Heart right ventricle (tissue), 16 donors: ENCODE measurements at places on chromosomes 13 and 19. TPM values are rescaled to one million over a fixed set of nuclear protein-coding genes. Genes with fewer than 3 reads are reported as not detected.
A peak's percentile ranks its signal among the peaks of the same experiment; 100 is the strongest.

FAAP24 gene
- total RNA-seq: 0.77 TPM

NKPD1 gene
- total RNA-seq: 0.09 TPM

UCHL3 gene
- total RNA-seq: 26.6 TPM

LIM2 gene
- total RNA-seq: not detected

SPACA4 gene
- total RNA-seq: not detected

TMEM86B gene
- 2.5 TPM for total RNA-seq

SBNO2 gene
- total RNA-seq: 61.3 TPM

GRCh38 chr19:57263244-57263741, 17.0 kb upstream of the ZNF460 start:
- no peak for DNase-seq

DNA sequence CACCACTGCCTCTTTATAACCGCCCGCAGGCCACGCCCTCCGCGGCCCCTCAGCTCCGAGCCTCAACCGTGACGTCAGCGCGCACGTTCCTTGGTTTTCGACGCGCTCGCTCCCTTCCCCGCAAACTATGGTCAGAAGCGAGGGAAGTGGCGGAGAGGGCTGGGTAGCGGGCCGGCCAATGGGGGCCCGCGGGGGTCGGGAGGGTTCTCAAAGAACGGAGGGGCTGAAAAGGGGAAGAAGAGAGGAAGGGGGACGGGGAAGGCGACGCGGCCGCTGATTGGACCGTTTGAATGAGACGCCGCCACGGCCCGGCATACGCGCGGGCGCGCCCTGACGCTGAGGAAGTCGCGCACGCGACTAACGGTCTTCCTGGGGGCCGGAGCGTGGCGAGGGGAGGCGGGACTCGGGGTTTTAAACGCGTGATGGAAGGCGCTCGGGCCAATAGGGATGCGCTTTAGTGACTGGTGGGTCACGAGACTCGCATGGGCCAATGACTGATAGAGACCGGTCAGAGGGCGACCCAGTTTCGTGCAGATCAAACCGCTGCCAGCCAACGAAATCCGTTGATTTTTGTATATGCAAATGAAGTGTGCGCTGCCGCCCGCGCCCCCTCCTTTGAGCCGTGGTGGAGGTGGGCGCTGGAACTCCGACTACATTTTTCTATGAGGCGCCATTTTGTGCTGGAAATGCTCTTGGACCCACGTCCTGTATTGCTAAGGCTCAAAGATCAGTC, 378 bp upstream of the UBE2S start:
- peak; percentile 98 for DNase-seq

DNA sequence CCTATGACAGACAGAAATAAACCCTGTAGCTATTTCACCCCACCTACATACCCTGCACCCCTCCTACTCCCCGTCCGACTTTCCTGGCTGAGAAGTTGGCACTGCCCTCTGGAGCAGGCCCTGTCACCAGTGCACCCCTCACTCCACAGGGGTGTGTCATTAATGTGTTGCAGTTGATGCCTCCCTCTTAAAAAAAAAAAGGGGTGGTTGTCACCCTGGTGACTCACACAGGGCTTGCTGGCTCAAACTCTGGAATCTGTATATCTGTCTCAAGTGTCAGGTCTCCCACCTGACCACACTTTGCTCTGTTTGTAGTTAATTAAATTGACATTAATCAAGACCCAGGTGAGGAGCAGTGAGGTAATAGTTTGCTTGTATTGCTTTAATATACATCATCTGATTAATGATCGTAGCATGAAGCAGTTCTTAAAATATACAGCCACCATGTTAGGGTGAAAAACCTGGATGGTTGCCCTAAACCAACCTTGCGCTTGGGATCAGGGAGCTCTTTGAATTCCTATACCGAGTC, 2.0 kb upstream of the GATAD2A start:
- no peak for DNase-seq

- DNase-seq: no peak
These were observed 26.8 kb downstream of the LAMP1 start for GRCh38 chr13:113323869-113324268.

DNA sequence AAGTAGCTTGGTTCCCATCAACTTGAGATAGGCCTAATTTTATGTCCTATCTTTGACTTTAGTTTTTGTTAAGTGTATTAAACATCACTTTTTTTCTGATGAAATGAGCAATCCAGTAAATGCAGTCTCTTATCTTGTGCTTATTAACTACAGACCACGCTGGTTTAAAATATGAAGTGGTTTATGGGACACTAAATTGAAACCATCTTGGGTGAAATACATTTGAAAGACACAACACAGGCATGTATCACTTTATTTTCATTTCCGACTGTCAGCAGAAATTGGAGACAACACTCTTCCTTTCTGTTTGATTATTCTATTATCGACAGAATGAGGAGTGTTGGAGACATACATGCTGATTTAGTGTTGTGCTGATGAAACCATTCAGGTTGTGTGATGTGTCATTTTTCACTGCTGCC, 447.7 kb downstream of the GPC6 start:
- no peak for DNase-seq

- no peak for DNase-seq
These were observed 440.0 kb downstream of the RFC3 start for GRCh38 chr13:34257966-34258365.

DNA sequence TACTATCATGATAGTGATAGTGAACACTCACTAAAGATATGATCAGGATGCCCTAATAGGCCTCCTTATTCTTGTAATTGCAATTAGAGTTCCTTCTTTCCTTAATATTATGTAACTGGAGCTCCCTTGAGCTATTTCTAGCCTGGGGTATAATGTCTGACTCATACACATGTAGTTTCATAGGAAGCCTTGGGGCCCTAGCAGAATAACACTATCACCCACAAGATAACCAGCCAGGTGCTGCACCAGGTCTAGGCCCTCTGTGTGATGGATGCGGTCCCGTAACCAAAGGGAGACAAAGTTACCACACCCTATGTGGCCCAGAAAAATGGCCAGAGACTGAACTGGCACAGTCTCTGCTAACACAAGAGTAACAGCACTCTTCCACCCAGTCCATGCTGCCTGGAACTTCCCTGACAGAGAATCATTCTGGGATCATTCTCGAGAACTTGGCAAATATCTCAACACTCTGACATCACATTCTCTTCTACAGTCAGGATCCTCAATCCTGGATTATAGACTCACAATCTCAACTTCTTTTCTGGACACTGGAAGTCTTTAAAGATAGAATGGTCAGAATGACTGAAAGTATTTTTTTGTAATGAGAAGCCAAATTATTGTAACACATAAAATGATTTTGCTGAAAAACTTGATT, 32.6 kb upstream of the IGFL4 start:
- no peak for DNase-seq

DNA sequence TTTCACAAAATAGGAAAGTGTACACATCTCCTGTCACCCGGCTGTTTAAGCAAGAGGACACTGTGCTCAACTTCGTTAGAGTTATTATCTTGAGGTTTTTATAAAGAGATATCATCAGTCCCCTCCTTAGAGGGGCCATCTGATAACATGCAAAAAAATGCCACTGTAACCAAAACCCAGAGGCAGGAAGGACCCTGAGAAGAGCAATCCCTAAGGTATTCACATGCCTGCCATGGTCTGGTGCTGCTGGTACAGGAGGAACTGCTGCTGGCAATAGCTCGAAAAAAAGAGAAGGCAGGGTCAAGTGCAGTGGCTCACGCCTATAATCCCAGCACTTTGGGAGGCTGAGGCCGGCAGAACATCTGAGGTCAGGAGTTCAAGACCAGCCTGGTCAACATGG, 12.8 kb upstream of the CEACAM3 start:
- DNase-seq: no peak

DNA sequence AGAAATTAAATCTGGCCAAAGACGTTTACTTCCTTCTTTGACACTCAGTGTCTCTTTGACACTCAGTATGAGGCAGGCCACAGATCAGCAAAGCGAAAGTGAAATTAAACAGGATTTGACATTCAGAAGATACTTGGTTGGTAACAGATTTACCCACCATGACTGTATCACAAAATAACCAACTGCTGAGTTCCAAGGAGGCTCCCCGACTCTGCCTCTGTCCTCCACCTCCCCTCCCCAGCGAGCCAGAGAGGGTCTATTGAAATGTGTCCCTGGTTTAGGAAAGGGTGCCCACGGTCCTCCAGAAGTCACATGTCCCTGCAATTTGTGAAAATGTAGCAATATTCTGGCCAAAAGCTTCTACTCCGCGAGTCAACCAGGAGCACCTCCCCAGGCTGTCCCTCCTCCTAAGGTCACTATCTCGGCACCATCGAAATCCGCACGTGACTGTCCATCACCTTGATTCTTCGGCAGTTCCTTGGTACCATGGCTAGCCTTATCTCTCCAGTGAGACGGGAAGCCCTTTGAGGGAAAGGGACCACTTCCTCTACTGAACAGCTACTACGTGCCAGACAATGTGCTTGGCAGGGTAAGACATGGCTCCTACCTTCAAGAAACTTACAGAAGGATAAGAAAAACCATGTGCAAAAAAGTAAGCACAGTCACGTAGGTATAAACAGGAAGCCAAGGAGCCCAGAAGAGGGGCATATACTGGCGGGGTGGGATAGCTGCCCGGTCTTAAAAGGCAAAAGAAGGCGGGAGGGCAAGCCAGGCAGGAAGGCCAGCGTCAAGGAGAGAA, 1.5 kb downstream of the N4BP2L1 start:
- DNase-seq: no peak

DNA sequence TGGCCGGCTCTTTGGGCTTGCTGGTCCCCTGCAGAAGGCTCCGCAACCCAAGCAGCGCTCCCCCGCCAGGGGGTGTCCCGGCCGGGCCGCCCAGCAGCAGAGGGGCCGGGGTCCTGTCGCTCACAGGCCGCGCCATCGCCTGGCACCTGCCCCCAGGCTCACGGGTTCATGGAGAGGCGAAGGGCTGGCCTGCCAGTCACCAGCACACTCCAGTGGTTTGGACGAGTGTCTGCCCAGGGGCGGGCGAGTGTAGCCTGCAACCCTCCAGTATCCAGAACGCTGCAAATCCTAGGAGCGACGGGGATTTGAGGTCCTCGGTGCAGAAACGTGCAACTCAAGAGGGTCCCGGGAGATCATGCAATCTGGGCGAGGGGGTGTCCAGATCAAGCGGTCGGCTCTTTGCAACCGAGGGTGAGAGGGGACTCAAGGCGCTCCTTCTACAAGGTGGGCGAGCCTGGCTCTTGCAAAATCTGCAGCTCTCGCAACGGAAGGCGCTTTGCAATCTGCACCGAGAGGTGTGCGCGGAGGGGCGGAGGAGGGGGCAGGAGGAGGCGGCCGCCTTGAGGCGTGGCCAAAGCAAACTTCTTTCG, at the start of gene DBP:
Gene DBP (minus strand): TSS at position 521 of the 590 bp plus-strand sequence. CDS start 385 bp downstream, at position 136.
- DNase-seq: no peak

GRCh38 chr13:65347420-65348030, 1882.6 kb downstream of the PCDH9 start:
- DNase-seq: no peak

DNA sequence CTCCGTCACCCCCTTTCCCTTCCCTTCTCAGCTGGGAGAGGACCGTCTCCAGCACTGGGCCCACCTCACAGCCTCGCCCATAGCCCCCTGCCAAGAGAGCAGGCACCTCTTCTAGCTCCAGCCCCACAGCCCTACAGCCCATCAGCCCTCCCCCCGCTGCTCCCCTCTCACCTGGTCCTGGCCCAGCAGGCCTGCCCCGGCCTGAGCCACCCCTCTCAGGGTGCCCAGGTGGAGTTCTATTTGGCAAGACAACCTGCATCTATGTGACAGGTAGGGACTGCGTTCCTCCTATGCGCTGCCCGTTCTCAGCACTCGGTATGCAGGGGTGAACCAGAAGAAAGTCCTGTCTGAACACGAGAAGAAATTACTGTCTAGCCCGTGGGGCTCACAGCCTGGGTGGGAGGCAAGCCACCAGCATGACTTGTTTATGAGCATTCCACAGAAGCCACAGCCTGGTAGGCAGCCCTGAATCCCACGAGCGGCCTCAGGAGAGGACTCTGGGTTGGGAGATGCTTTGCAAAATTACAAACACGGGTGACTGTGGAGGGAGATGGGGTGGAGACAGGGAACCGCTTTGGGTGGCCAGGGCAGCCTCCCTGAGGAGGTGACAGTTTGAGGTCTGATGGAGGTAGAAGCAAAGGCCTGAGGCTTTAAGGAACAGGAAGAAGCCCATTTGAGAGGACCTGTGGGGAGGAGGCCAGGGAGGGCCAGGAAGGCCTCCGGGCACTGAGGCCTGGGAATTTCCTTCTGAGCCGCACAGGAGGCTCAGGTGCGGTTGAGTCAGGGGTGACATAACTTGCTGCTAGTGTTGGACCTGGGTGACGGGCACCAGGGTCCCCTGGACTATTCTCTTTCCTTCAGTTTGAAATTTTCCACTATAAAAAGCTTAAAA, 1.2 kb upstream of the PLEKHF1 start:
- no peak for DNase-seq

- DNase-seq: no peak
These were observed 87.7 kb downstream of the DOCK9 start for GRCh38 chr13:98890186-98890585.
